Cardiac muscle cell (in vitro differentiated cells and primary cell): ENCODE measurements at places on chromosomes 2 and 18.
A peak's percentile ranks its signal among the peaks of the same experiment; 100 is the strongest.

- no peak for DNase-seq
These were observed 798.1 kb downstream of the CPS1 start for GRCh38 chr2:211354481-211354880.

DNA sequence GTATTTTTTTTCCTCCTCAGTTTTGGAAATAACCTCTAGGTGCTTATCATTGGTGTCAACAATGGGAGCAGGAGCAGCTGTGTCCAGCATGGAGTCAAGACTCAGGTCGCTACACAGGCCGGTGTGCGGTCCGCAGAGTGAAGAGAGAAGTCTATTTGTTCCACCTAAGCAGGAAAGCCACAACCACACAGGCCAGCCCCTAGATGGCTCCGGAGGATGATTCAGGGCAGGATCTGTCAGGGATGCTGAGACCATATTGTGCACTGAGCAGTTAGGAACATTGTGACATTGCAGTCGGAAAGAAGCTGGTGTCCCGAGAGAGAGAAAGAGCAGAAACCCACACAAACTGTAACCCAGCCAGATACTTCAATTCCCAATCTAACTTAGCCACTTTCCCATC lies 136.9 kb downstream of the GAREM1 start:
- DNase-seq, result no peak

DNA sequence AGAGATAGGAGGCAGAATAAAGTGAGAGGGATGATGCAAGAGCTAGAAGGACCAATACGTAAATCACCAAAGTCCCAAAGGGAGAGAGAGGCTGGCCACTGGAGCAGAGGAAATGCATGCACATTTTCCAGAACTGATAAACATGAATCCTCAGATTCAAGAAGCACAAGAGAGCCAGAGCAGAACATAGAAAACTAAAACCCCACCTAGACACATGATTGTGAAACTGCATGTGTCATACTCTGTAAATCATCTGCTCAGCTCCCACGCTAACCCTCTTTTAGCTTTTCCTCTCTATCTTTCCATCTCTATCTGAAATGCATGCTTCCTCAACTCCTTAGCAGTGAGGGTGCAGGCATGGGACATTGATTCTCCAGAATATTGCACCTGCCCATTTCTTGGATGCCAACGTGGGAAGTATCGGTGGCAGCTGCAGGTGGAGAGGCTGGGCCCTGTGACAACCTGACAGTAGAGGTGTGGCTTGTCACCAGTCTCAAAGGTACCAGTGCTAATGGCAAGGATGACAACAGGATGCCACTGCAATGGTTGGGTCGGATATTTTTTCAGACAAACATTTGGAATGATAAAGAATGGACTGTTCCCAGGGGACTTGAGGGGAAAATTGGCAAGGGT lies 89.3 kb upstream of the OTOS start:
- no peak for DNase-seq

DNA sequence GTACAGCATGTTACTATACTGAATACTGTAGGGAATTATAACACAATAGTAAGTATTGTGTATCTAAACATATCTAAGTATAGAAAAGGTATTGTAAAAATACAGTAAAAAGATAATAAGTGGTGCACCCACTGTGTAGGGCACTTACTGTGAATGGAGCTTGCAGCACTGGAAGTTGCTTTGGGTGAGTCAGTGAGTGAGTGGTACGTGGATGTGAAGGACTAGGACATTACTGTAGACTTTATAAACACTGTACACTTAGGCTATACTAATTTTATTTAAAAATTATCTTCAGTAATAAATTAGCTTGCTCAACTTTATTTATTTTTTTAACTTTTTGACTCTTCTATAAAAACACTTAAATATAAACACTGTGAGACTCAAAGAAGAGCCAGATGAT lies 82.6 kb downstream of the MTA3 start:
- no peak for DNase-seq

DNA sequence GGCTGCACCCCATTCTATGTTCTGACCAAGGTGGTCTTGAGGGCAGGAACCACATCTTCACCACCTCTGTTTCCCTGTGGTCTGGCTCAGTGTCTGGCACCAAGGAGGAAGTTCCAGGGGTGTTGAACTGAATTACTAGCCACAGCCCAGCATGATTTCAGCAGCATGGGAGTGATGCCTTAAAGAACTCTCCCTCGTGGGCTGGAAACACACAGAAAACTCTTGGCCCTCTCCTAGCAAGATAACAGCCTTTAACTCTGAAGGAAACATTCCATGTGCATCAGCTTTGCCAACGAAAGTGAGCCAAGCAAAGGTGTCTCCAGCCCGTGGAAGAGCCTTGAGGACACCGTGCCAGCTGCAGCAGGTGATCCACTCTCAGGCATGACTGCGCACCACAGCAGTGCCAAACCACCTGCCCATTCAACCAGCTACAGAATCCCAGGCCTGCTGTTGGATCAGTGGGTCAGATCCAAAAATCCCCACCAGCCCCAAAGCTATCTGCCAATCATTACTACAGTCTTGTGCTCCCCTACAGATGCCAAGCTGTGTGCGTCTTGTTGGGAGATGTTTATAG lies 124.8 kb downstream of the TTC32 start:
- DNase-seq, result no peak

- DNase-seq, result no peak
These were observed 78.3 kb downstream of the RND3 start for GRCh38 chr2:150409196-150409595.

- no peak for DNase-seq
These were observed 109.2 kb downstream of the EXOC6B start for GRCh38 chr2:72716601-72717000.

GRCh38 chr2:40113272-40113968 lies 334.4 kb upstream of the THUMPD2 start:
- peak; percentile 11 for DNase-seq

- DNase-seq, result no peak
These were observed 16.8 kb upstream of the TMEM131 start for GRCh38 chr2:98012561-98012991.

GRCh38 chr2:188092734-188093133 lies 198.9 kb upstream of the GULP1 start:
- no peak for DNase-seq

DNA sequence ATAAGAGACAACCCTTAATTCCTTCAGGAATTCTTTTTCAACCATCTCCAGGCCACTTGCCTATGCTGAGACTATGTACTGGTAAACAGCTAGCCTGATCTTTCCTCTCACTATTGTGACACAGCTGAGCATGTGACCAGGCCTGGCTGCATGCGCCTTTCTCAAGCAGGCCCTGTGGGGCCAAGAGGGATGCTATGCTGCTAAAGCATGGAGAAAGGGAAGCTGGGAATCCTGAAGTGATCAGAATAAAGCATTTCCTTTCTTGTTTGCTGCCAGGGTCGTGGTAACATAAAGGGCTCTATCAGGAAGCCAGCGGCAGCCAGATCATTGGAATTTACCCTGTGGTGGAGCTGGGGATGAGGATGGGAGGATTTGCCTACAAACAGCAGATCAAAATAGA lies 29.8 kb upstream of the LCLAT1 start:
- peak; percentile 56 for DNase-seq

GRCh38 chr2:9831670-9832069 lies 11.6 kb upstream of the TAF1B start:
- DNase-seq, result no peak

DNA sequence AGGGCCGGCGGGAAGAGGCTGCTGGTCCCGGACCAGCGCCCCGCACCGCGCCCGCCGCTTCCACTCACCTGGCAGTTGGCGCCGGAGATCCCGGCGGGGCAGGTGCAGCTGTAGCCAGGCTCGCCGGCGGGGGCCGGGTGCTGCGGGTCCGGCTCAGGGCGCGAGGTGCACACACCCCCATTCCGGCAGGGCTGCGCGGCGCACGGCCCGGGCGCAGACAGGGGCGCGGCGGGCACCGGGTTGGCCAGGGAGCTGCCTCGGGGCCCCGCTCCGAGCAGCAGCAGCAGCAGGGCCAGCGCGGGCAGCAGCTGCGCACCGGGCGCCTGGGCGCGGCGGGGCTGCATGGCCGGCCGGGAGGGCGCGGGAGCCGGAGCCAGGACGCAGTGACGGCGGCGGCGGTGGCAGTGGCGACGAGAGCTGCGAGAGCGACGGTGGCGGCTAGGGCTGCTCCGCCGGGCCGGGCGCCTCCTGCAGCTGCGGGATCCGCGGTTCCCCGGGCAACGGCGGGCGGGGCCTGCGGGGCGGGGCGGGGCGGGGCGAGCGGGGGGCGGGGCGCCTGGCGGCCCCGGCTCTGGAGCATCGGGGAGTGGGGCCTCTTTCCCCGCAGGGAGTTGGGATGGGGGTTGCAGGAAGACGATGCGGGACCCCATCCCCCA lies at the start of gene DNER:
Gene DNER, minus strand, starts transcription at position 476 of the 656 bp plus-strand sequence. Its CDS starts 132 bp downstream, at position 344.
- DNase-seq, result peak; percentile 63

GRCh38 chr18:48988508-48989303 lies 37.9 kb upstream of the SMAD7 start:
- DNase-seq, result no peak
